ENCODE measurements at places on chromosomes 16 and 17. TPM values are rescaled to one million over a fixed set of nuclear protein-coding genes. Genes with fewer than 3 reads are reported as not detected.

Gene KRTAP4-8
- total RNA-seq = not detected

Gene MYH2
- total RNA-seq = not detected

Gene CFAP52
- total RNA-seq = not detected

Gene TBC1D3K
- not detected for total RNA-seq

Gene GH2
- not detected for total RNA-seq

Gene CLEC10A
- total RNA-seq = not detected

Gene CA7
- not detected for total RNA-seq

Gene SECTM1
- total RNA-seq = 1.4 TPM

Gene HOXB1
- not detected for total RNA-seq

Gene TBC1D3C
- total RNA-seq = not detected

Gene ASGR2
- total RNA-seq = not detected

Gene TANC2
- total RNA-seq = 36.9 TPM

Gene KRTAP4-6
- total RNA-seq = not detected

Gene DRC7
- total RNA-seq = not detected

Gene NTN1
- 0.37 TPM for total RNA-seq

Gene TRIM47
- total RNA-seq = 164 TPM

Gene TMC7
- 9.9 TPM for total RNA-seq

Gene KRT32
- total RNA-seq = not detected

Gene TMEM208
- total RNA-seq = 99.6 TPM

Gene MON1B
- total RNA-seq = 28.7 TPM

Gene MMP28
- 8.4 TPM for total RNA-seq

Gene JMJD8
- 78.9 TPM for total RNA-seq

Gene GP1BA
- total RNA-seq = not detected

Gene ENPP7
- total RNA-seq = not detected

Gene C16orf74
- total RNA-seq = 16.1 TPM

Gene MYH10
- total RNA-seq = 23.6 TPM

Gene COQ9
- 54.2 TPM for total RNA-seq

Gene PERCC1
- not detected for total RNA-seq

Gene PLA2G10
- not detected for total RNA-seq

Gene TBC1D3E
- not detected for total RNA-seq

Gene PRSS36
- total RNA-seq = 1.1 TPM

Gene CCL7
- total RNA-seq = not detected

Gene PGS1
- 15.1 TPM for total RNA-seq

Gene ZNHIT3
- 80.7 TPM for total RNA-seq

Gene NPB
- total RNA-seq = 0.65 TPM

Gene ABCA9
- total RNA-seq = not detected

Gene COX4I1
- 668 TPM for total RNA-seq

Gene TBC1D28
- not detected for total RNA-seq

Gene KRTAP2-2
- not detected for total RNA-seq

Gene PDK2
- total RNA-seq = 18.4 TPM

Gene LDHD
- 0.34 TPM for total RNA-seq

Gene CCL18
- not detected for total RNA-seq

Gene HIC1
- total RNA-seq = 2.0 TPM

Gene WSCD1
- 1.9 TPM for total RNA-seq

Gene DHX40
- 31.3 TPM for total RNA-seq
